ENCODE measurements at places on chromosomes 11 and 22.

DNA sequence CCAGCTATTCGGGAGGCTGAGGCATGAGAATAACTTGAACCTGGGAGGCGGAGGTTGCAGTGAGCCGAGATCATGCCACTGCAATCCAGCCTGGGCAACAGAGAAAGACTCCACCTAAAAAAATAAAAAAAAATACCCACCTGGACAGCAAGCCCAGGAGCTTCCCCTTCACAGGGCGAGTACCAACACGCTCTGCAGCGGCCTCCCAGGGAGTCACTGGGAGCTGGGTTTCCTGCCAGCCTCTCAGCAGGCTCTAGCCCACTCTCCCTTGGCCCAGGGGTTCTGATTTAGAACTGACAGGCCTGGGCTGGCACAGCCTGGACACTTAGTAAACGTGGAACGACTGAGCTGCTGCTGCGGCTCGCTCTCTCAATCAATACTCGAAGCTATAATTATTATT, 2.0 kb upstream of the CABP7 start:
- DNase-seq, result no peak

DNA sequence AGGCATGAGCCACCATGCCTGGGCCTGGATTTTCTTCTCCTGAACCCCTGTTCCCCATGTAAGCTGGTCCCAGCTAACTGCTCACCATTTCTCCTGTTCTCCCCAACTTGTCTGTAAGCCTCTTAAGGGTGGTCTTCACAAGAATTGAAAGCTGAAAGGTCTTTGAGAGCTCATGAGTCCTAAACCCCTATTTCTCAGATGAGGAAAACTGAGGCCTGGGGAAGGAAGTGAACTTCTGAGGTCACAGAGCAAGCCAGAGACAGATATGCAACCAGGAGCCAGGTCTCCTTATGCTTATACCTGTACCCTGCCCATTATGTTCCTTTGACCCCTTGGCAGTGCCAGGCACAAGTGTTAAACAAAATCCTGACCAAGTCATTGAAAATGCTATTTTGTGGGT, 16.3 kb downstream of the NPTXR start:
- no peak for DNase-seq

GRCh38 chr11:2702771-2703362, 3.1 kb upstream of the KCNQ1OT1 start:
- no peak for DNase-seq

DNA sequence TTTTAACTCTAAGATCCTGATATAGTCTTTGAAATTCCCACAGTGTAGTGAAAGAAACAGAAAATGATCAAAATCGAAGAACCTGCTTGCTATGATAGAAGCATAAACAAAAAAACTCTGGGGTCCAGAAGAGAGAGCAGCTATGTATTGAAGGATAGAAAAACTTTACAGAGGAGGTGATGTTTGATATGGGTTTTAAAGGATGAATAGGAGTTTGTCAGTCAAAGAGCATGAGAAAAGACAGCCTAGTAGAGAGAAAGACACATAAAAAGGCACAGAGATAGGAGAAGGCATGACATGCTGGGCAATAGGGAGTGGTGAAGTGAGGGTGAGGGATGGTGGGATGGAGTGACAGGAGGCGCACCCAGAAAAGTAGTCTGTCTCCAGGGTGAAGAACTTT, 168.0 kb downstream of the INSC start:
- no peak for DNase-seq

DNA sequence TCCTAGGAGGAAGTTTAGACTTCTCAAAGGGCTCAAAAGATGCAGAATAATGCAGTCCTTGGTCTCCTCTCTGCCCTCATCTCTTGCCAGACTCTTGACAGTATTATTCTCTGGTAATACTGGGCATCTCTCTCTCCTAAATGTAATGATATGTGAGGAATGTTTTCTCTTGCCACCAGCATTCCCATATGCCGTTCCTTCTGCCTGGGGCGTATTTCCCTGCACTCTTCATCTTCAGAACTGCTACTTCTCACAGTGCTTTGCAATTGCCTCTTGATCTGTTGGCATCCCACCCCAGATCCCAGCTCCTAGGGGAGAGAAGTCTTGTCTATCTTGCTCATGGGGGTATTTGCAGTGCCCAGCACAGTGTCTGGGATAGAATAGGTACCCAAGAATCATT, 107.4 kb downstream of the RASSF10 start:
- DNase-seq, result no peak

- no peak for DNase-seq
Observed at GRCh38 chr11:128653801-128654231, 40.1 kb upstream of the FLI1 start.

- DNase-seq, result no peak
Observed at GRCh38 chr11:77402218-77402556, 71.7 kb downstream of the PAK1 start.

DNA sequence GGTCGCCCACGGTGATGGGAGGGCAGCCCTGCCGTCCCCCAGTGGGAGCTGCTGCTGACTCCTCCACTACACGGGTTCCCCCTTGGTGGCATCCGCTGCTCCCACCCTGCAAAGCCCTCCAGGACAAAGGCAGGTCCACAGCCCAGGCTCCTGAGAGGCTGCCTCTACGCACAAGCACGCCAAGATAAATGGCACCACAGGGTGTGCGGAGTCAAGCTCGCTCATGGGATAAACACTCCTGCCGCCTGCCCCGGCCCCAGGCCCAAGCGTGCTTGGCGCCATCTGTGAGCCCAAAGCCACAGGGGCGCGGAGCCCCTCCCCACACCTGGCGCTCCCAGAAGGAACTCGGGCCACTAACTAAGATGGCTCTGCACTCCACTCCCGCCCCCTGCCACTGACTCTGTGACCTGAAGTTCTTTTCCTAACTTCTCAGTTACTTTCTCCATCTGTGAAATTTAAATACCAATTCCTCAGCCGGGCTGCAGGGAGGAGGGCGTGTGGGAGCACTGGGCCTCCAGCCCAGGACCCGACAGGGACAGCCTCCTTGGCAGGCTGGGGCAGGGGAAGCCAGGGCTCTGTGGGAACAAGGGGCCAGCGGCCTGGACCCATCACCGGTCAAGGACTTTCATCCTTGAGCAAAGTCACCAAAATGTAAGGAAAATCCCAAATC, 14.9 kb downstream of the EHD1 start:
- no peak for DNase-seq

DNA sequence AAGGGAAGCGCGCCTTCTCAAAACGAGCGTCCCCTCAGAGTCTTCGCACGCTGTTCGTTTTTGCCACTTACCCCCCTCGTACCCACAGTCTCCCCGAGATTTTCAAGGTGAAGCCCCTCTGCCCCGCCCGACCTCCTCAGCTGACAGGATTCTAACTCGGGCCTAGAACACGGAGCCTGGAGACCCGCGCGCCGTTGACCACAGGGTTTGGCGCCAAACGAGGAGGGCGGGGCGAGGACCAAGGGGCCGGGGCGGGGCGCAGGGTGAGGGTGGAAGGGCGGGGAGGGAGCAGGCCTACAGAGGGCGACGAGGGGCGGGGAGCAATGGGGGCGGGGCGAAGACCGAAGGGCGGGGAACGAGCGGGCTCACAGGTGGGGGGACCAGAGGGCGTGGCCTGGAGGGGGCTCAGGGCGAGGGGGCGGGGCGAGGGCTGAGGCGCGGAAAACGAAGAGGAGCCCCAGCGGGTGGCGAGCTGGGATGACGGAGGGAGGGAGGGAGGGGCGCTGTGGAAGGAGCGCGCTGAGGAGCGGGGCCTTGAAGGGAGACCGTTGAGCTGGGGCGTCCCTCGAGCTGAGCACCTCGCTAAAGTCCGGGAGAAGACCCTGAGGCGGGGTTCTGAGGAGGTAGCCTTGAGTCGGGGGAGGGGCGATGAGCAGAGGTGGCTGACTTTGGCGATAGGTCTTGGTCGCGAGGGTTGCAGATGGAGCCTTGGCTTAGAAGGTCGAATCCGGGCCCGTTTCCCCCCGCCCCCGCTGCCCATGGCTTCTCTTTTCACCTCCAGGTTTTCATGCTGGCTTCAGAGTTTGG, at the start of gene DMC1:
Gene DMC1, minus strand, starts transcription at position 212 of the 807 bp plus-strand sequence. CDS start 1,927 bp downstream, outside the sequence.
- DNase-seq, result peak; percentile 100

GRCh38 chr11:102465696-102466095, 13.1 kb upstream of the TMEM123 start:
- no peak for DNase-seq

DNA sequence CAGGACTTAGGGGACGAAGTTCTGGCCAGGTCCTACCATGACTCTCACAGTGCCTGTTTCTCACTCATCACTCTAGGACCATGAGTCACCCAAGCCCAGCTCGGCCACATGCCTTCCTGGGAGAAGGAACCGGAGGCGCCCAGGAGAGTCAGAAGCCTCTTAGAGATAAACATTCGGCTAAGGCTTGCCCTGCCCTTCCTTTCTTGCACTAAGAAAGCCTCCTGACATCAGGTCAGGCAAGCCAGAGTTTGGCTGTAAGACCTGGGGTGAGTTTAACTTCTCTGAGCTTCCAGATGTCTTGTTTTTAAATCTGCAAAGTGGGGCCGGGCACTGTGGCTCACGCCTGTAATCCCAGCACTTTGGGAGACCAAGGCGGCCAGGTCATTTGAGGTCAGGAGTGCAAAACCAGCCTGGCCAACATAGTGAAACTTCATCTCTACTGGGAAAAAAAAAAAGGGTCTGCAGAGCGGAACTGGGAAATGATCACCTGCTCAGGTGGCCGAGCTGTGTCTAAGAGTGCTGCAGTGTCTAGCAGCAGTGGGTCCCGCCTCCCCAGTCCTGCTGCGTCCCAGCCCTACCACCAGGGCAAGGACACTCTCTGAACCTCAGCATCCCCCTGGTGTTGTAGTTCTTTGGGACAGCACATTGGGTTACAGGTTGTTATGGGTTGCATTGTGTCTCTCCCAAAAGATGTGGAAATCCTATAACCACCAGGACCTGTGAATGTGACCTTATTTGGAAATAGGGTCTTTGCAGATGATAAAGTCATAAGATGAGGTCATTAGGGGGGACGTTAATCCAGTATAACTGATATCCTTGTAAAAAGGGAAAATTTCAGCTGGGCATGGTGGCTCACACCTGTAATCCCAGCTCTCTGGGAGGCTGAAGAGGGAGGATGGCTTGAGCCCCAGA, 1.8 kb upstream of the CARS1 start:
- DNase-seq, result no peak

- no peak for DNase-seq
Observed at GRCh38 chr22:16829985-16830384, 4.8 kb upstream of the XKR3 start.

- DNase-seq, result no peak
Observed at GRCh38 chr11:61163021-61163420, 1.8 kb upstream of the VPS37C start.

DNA sequence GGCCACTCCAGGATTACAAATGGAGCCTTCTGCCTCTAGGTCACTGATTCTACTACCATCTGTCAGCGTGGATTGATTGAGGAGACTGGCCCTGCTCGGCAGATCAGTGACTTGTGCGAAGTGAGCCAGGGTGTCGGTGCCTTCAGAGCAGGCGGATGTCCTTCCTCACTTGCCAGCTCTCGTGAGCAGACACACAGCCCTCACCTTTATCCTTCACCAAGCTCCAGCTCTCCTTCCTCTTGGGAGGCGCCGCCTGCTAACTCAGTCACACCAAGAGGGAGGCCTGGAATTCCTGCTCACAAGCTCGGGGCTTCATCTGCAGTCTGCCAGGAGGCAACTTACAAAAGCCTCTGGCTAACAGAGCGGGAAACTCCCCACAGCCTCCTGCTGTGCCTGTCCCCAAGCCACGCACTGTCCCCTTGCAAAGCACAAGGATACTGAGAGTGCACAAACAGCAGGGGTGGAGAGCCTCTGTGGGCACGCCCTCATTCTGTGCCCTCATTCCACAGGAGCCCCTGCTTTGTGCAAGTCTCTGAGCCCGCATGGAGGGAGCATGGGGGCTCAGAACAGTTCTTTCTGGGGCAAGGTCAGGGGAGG, 3.5 kb upstream of the TCF20 start:
- no peak for DNase-seq

GRCh38 chr11:41714101-41714500, 254.6 kb upstream of the LRRC4C start:
- no peak for DNase-seq

DNA sequence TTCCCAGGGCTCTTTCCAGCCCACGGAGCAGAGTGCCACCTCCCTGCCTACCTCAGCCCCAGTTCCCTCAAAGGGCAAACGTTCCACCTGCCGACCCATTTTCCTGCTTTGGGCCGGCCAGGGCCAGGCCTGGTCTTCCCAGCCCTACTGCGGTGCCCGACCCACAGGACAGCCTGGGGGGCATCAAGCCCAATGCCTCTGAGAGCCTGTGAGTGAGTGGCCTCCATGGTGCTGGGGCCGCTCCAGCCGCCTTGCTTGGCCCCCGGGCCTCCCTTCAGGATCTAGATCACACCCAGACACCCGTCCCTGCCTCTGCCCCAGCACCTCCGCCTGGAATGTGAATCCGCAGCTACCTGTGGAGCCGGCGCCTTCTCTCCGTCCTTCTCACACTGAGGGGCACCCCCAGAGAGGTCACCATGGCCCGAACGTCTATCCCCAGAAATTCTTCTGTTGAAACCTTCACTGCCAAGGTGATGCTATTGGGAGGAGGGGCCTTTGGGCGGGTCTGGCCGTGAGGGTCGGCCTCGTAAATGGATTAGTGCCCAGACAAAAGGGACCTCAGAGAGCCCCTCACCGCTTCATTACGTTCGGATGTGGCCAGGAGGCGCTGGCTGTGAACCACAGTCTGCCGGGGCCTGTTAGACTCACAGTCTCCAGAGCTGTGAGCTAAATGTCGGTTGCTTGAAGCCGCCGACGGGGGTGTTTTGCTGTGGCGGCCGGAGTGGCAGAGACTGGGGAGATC, 36.2 kb upstream of the BRSK2 start:
- no peak for DNase-seq

DNA sequence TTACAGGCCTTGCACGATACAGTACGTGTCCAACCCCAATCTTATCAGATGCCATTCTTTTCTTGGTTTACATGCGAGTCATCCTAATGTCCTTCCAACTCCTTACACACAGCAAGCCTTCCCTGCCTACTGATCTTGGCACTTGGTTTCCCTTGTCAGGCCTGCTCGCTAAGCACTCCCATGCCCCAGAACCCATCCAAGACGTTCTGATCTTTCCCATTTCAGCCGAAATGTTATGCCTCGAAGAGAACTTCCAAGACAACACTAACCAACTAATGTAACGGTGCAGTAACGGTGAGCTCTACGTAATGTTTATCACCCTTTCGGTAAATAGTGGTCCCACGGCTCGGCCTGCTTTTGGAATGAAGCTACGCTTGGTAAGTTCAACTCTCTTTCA, 521 bp downstream of the PES1 start:
- DNase-seq, result no peak

DNA sequence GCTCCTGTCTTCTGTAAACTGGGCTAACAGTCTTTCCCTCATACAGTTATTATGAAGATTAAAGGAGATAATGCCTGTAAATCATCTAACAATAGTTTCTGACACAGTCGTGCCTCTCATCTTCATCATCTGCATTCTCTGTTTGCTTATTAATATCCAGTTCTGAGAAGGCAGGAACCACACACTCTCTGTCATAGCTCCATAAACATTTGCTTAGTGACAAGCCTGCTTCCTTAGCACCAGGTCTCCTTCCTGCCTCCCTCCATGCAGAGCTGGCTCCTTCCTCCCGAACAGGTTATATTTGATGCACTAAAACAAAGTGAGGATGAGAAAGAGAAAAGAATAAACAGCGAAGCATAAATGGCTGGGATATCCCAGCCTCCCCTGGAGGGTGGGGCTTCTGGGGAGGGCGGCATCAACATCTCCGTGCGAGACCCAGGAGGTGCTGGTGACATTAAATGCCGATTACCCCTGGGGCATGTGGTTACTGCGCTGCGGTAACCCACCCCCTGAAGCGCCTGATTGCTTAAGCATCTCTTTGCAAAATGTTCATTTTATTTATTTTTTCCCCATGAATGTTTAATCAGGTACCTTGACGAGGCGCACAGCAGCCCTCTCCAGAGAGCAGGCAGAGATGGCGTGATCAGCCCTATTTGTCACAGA, 404.9 kb downstream of the NXPE2 start:
- no peak for DNase-seq

- no peak for DNase-seq
Observed at GRCh38 chr11:95570845-95571244, 218.7 kb downstream of the FAM76B start.
